Foreskin fibroblast (primary cell): ENCODE measurements at places on chromosomes 4 and X.
A peak's percentile ranks its signal among the peaks of the same experiment; 100 is the strongest.

DNA sequence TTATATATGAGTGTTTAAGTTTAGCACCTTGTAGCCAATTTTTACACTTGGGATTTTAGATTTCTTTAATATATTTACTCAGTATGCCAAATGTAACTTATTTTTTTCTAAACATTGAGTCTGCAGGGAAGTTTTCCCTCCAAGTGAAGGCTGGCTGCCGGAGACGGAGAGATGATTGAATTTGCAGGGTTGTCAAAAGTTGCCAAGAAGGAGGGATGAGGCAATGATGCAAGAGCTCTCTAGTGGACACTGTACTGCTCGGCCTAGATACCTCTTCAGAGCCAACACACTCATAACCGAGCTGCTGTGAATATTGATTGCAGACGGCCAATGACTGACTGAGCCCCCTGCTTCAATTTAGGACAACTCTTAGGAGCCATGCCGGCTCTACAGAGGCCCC is 318.6 kb upstream of the CASK start:
- no peak for DNase-seq

- no peak for DNase-seq
Measured at GRCh38 chr4:168696826-168697225, 200.0 kb downstream of the PALLD start.

GRCh38 chrX:21943460-21944135 is 3.1 kb downstream of the SMS start:
- DNase-seq = peak; percentile 75

DNA sequence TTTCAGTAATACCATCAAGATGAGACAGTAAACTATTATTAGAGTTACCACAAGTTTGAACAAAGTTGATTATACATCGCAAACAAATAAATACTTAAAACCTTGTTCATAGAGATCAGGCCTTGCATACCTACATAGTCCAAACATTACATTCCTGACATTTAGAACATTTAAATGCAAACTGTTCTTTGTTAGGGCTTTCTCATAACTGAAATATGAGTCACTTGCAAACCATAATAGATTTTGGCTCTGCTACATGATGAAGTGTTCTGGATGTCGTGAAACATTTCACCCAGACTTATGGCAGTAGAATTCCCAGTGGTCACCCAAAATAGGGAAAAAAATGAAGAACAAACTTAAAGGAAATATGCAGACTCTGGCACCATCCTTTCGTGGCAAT is 75.0 kb downstream of the FAT4 start:
- peak; percentile 90 for DNase-seq

- DNase-seq = no peak
Measured at GRCh38 chr4:52645300-52645699, 13.8 kb downstream of the USP46 start.

DNA sequence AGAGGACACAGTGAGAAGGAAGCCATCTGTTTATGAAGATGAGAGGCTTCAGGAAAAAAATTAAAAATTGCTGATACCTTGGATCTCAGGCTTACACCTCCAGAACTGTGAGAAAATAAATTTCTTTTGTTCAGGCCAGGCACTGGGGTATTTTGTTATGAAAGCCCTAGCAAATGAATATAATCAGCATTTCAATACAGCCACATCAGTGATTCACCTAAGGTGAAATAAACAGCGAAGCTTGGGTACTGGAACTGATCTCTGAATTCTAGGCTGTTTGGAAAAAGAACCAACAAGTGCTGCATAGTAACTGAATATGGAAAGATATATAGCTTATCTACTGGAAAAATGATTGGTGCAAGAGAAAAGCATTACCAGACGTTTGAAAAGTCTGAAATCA is 88.5 kb downstream of the PDS5A start:
- DNase-seq = no peak

DNA sequence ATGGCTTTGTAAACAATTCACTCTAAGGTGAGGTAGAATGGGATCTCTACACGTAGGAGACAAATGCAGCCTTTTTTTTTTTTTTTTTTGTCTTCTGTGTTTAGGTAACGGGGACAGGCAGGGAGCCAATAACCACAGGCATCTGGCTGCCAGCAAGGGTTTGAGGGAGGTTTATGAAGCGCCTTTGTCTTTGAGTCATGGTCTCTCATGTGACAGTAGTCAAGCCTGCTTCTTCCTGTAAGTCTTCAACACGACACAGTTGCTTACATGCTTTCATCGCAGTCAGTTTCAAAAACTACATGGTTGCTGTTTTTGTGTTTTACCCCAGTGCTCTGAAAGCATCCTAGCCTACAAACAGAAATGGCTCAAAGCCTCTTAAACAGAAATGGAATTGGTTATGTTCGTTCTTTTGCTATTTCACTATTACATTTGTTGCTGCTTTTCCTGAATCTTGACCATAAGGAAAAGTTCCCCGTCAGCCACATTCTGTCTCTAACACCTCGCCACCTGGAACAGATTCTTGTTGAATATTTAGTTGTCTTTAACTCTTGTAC is 127.8 kb upstream of the METTL14 start:
- peak; percentile 83 for DNase-seq

DNA sequence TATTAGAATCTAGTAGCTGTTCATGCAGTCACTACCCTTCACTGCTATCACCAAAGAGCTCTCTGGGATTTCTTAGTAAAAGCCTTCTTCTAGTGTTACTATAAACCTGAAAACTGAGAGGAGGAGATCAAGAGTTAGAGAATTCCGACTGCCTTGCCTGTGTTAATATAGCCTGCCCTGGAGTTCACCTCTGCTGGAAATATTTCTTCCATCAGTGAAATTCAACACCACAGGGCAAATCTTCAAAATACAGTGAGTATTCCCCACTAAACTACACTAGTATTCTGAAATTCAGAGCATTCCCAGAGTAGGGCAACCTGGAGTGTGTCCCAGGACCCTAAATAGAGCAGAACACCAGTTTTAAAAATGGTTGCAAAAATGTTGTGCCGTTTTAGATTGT is 301.1 kb downstream of the ARHGAP24 start:
- peak; percentile 51 for DNase-seq

GRCh38 chr4:25981749-25982148 is 67.7 kb downstream of the SMIM20 start:
- DNase-seq = no peak

DNA sequence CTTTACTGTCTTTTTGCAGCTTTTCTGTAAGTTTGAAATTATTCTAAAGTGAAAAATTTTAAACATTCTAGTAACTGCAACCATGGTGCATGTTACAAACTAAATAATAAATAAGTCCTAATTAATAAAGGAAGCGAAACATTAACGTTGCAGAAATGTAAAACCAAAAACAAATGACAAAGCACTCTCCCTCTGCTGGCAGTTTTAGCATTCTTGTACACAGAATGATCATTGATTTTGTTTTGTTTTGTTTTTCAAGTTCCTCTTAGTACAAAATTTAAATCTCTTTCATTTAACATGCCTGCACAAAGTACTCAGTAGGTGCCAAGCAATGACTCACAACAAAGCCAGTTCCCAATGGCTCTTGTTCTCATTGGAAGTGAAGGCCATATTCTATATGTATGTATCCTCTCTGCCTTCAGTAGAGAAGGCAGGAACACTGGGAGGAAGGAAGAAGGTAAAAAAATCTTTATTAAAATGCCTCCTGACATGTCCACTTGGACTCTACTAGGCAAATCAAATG is 13.7 kb upstream of the TMSB4X start:
- peak; percentile 18 for DNase-seq

- DNase-seq = no peak
Measured at GRCh38 chrX:69319376-69319775, 154.1 kb upstream of the PJA1 start.

GRCh38 chr4:133149932-133150471 is 908 bp downstream of the PCDH10 start:
- DNase-seq = peak; percentile 11

- DNase-seq = no peak
Measured at GRCh38 chr4:24063731-24064130, 173.9 kb upstream of the PPARGC1A start.

DNA sequence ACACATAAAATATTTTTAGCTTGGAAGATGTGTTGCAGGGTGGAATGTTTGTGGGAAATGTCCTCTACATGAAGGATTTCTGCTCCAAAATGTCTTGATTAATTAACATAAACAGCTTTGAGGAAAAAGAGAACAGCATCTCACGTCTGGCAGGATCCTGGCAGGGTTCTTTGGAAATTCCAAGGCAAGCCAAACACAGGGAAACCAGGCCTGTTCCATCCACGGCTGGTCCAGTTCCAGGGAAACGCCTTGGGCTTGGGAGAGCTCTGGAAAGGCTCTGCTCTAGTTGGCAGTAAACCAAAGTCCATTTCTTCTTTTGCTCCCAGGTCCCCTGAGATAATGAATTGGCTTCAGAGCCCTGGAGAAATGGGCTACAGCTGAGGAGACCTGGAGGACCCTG is 42.4 kb upstream of the GAB1 start:
- DNase-seq = no peak

DNA sequence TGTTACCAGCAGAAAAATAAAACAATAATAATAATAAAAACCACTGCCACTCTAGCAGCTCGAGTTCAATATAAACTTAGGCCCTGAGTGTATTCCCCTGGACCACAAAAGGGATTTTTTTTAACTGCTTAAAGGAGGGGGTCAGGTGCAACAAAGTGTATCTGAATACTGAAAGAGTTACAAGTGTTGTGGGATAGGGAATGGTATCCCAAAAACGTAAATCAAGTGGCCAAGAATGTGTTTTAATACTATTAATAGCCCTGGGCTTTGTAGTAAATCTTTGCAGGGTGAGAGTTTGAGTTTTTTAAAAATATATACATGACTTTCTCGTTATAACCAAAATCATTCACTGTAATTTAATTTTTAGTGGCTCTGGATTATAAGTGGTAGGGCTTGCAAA is 860.1 kb upstream of the INTU start:
- no peak for DNase-seq

- DNase-seq = no peak
Measured at GRCh38 chrX:108671526-108671925, 64.8 kb downstream of the IRS4 start.

DNA sequence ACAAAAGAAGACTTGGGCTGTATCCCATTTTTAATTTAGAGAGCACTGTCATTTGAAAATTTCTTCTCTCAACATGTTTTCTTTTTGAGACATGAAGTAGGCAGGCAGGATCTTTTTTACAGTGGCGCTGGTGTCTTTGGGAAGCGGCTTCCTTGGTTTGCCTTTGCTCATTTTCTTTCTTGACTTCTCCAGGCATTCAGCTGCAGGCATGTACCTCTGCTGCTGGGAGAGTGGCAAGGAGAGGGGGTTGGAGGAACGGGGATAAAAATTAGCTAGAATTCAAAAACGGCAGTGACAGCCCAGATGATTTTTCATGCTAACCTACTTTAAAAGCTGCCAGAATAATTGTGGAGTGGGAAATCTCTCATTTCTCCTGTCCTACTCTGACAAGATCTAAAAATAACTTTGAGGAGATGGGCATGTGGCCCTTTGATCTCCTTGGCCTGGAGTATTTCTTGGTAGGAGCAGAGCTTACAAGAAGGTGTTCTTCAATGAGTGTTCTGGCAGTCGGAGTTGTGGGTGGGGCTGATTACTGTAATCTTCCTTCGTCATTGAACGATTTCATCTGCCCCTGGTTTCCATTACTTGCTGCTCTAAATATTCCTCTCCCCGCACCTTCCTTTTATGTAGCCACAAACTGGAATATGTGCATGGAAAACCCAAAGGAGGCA is 54.8 kb downstream of the TBL1X start:
- no peak for DNase-seq

DNA sequence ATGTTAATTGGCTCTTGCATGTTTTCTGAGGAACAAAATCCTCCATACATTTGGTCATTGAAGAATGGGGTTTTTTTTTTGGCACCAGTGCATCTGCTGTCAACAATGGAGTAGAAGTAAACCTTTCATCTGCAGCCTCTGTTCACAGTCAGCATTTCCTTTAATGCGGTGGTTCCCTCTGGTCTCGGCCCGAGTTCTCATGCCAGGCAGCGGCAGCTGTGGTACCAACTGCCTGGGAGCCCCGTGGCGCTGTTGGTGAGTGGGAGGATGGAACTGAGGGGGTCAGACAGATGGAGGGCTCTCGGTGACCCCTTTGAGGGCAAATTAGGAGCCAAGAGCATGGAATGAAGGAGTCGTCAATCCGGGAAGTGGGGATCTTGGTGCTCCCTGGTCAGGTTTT is 114.7 kb downstream of the AFF1 start:
- no peak for DNase-seq

GRCh38 chrX:152817078-152817764 is 13.3 kb downstream of the CETN2 start:
- DNase-seq = peak; percentile 71

DNA sequence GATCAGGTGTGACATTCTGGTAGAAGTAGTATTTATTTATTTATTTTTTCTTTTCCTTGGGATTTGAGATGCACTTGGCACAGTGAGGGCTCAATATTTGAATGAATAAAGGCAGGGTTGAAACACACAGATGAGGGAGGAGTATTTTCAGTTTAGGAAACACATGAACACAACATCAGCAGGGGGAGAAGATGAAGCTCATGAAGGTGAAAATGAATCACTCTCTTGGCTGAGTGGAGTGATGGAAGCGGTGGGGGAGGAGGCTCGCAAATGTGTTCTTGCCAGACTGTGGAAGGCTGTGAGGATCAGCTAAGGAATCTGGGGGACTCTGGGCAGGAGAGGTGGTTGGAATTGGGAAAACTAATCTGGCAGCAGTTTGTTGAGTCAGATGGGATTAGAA is 55.3 kb downstream of the ARHGAP10 start:
- DNase-seq = peak; percentile 52

DNA sequence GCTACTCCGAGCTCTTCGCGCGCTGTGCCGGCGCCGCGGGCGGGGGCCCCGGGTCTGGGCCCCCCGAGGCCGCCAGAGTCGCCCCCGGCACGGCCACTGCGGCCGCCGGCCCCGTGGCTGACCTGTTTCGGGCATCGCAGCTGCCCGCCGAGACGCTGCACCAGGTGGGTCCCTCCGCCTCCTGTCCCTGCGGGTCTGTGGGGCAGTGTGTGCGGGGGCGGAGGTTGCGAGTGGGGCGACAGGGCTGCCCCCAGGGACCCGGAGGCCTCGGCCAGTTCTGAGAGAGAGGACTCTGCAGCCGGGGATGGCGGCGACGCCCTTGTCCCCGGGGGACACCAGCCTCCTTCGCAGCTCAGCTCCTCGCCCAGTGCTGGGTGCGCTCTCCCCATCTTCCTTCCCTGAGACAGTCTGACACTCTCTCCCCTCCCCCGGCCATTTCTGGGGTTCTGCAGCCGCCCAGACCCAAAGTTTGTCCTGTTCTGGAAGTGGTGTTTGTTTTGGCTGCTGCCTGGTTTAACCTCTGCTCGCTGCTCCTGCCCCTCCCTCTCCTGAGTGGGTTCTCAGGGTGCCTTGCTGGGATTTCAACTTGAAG is 609 bp downstream of the REPS2 start:
- no peak for DNase-seq

GRCh38 chr4:157803845-157804521 is 368.8 kb downstream of the GASK1B start:
- DNase-seq = no peak

DNA sequence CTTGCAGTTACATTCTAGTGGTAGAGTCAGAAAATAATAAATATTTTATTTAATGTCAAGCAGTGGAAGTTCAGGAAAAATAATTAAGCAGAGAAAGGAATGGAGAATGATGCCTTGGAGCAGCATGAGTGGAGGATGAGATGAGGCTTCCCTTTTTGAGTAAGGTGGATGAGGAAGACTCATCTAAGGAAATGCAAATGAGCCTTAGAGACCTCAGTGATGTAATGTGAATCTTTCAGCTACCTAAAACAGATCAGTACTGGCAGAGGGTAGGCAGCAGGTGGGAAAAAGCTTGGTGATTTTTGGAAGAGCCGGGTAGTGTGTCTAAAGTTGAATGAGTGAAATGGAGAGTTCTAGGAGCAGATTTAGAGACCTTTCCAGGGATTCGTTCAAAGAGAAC is 118.2 kb downstream of the GRID2 start:
- DNase-seq = no peak

- DNase-seq = peak; percentile 37
Measured at GRCh38 chrX:39859991-39860861, 237.5 kb downstream of the BCOR start.
